SIG-M5 (cell line): ENCODE measurements at places on chromosomes 5 and 9.

DNA sequence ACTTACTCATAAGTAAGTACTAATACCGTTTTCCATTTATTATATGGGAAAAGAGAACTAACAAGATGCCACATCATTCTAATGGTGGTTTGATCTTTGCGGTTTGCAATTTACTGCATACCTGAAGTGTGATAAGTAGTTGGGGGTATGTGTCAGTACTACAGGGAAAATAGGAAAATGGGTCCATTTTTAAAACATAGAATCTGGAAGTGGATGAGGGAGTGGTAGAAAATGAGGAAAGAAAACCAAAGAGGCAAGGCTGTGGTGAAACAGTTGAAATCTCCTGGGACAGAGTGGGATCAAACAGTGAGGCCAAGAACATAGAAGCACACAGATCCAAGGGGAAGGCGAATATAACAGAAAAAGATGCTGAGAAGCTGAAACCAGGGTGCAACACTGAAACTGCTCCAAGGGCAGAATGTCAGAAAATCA lies 6.7 kb downstream of the ADAMTSL1 start:
- no peak for DNase-seq

DNA sequence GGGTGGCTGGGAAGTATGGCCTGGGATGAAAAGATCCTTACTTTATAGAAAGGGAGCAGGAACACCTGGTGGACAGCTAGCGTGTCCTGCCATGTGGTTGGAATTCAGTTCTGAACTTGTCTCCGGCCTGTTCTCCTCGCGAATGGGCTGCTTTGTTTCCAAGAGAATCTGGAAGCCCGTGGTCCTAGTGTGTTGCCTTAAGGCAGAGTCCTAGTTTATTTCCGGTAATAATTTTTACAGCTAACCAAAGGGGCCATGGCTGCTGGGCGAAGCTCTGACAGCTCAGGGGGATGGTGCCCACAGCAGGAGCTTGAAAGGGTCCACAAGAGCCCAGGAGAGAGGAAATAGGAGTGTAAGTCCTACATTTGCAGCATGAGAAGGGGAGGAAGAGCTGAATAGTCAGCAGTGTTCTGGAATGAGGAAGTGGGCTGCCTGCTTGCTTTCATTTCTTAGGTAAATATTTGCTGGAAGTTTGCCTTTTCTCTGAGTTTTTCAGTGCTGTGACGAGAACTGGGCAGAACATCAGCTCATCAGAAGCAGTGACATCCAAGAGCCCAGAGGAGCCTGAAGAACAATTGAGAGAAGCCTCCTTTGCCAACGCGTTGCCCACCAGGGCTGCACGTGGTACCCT lies 13.1 kb upstream of the IGFBPL1 start:
- no peak for DNase-seq

DNA sequence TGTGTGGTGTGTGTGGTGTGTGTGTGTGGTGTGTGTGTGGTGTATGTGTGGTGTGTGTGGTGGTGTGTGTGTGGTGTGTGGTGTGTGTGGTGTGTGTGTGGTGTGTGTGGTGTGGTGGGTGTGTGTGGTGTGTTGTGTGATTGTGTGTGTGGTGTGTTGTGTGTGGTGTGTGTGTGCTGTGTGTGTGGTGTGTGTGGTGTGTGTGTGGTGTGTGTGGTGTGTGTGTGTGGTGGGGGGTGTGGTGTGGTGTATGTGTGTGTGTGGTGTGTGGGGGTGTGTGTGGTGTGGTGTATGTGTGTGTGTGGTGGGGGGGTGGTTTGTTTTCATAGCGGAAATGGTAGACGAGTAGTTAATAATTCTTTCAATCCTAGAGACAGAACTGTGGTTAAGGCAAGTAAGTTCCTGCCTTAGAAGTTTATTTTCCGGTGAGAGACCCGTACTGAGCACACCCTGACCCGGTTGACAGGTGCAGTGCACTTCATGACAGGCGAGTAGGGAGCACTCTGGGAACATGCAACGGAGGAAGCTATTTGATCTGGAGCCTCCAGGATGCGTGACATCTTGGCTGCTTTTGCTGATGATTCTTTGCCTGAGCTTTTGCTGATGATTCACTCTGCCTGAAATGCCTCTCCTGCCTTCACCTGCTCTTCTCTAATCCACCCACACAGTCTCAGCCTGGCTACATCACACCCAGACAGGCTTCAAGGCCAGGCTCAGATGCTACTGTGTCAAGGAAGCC lies 21.7 kb upstream of the FAT2 start:
- DNase-seq, result no peak

DNA sequence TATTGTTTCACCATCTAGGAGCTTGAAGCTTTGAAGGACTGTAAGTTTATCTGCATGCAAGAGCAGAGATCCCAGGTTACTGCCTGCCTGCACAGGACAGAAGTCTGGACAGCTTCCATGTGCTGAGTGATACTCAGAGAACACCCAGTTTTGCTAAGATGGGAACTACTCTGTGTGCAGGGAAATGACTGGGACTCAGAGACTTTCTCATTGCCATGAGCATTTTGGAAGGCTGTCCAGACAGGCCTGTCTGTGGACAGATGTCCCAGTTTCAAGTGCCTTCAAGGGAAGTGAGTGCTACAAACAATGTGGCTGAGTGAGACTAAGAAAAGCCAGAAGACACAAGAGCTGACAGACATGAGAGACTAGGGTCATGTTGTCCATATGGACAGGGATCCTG lies 19.2 kb upstream of the ZNF131 start:
- no peak for DNase-seq

GRCh38 chr5:124662181-124662781 lies 84.2 kb downstream of the ZNF608 start:
- no peak for DNase-seq

- DNase-seq, result no peak
These were observed 432.4 kb upstream of the SMC2 start for GRCh38 chr9:103661663-103662062.

- no peak for DNase-seq
These were observed 1.2 kb upstream of the PURA start for GRCh38 chr5:140112685-140113179.

DNA sequence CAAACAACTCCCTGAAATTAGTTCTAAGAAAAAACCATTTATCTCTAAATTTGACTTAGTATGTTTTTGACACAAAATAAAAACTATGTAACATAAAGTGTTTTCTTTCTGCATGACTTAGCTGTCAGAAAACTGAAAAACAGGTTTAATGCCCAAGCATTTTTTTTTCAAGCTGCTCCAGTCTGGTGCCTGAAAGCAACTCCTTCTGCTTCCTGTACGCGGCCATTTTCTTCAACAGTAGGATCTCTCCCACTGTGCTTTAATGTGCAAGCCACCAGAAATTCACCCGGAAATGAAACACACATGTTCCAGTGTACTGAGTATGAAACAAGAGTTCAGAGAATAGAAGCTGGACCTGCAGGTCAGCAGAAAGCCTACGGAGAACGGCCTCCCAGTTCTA lies 161.2 kb downstream of the MED27 start:
- no peak for DNase-seq

DNA sequence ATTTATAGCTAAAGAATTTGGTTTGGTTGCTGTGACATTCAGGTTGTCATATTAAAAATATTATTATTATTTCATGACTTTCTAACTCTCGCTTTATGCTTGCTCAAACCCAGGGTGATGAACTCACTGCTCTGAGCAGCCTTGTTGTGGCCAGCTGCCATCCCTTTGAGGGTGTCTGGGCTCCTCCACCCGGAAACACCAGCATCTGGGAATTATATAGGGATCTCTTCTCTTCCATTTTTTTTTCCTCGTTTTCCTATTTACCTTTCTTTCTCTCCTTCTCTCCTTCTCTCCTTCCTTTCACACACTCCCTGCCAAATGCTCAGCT lies 355.8 kb upstream of the SMARCA2 start:
- no peak for DNase-seq

GRCh38 chr5:180648658-180649296 lies 623 bp downstream of the FLT4 start:
- DNase-seq, result no peak

DNA sequence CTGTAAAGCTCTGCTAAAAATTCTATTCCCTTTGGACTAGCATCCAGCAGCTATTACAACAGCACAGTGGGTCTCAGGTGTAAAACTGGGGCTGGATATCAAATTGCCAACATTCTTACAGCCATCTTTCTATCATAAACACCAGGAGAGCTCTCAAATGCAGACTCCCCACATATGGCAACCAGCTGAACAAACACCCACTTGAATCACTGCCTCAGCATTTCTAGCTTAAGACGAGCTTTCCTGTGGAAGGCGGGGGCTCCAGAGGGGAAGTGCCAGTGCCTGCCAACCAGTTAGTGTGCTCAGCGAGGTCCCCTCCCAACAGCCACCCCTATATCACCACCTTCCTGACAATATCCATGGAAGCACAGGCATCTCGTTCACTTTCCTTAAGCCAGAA lies 62.2 kb downstream of the IPPK start:
- no peak for DNase-seq

GRCh38 chr5:85375525-85375924 lies 990.8 kb upstream of the EDIL3 start:
- DNase-seq, result no peak

GRCh38 chr9:130755377-130756007 lies 61.9 kb downstream of the EXOSC2 start:
- no peak for DNase-seq

GRCh38 chr5:160333721-160334120 lies 21.4 kb upstream of the CCNJL start:
- peak; percentile 61 for DNase-seq

GRCh38 chr9:107637421-107638420 lies 148.2 kb upstream of the KLF4 start:
- no peak for DNase-seq

- DNase-seq, result no peak
These were observed 41.2 kb upstream of the COL15A1 start for GRCh38 chr9:98902516-98902915.

DNA sequence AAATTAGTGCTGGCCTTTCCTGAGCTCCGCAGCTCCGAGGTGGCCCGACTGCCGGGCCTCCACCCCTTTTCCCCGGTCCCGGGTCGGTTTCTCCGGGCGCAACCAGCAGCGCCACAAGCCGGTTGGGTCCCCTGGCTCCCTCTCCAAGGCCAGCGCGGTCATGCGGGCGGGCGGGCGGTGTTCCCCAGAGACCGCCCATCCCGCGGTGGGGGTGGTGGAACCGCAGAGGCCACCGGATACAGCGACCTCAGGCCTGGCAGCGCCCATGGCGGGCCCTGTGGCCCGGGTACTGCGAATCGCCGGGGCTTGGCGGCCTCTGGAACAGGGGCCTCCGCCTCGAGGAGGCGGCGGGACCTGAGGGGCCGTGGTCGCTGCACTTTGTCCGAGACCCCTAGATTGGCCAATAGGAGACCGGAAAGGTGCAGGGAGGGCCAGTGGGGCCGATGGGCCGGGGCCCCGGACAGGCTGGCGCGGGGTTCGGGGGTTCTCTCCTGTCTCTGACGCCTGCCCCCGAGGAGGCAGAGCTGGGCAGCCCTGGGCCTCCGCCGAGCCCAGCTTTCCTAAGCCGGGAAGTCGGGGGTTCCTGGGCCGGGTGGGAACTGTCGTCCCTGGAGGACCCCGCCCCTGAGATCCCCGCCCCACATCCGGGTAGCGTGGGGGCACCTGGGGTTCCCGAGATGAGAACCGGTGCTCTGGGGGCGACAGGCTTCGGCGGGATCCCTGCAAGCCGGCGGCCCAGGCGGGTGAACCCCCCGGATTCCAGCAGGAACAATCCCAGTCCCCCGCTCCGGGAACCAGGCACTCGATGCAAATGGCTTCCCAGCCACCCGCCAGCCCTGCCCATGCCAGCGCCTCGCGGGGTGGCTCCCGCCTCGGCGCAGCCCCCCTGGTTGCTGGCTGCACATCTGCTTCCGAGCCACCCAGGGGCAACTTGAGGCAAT lies 293.9 kb downstream of the ZSWIM6 start:
- no peak for DNase-seq

- DNase-seq, result no peak
These were observed 293 bp downstream of the CENPP start for GRCh38 chr9:92325991-92326500.

DNA sequence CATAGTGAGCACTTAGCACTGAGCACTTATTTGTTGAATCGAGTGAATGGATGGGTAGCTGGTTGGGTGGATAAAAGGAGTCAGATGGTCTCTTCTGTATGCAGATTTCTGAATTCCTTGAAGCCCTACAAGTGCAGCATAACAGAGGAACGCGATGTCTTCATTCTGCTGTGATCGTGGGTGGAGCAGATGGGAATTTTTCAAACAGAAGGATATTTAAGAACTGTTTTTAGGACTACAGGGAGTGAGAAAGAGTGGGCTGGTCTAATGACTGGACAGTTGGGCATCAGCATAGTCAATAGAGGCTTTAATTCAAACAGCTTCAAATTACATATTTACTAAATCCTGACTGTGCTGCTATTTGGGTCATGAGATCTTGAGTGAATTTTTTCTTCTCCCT lies 253.2 kb downstream of the CEMIP2 start:
- DNase-seq, result no peak

- DNase-seq, result no peak
These were observed 101.2 kb downstream of the DNAH5 start for GRCh38 chr5:13843175-13843846.

DNA sequence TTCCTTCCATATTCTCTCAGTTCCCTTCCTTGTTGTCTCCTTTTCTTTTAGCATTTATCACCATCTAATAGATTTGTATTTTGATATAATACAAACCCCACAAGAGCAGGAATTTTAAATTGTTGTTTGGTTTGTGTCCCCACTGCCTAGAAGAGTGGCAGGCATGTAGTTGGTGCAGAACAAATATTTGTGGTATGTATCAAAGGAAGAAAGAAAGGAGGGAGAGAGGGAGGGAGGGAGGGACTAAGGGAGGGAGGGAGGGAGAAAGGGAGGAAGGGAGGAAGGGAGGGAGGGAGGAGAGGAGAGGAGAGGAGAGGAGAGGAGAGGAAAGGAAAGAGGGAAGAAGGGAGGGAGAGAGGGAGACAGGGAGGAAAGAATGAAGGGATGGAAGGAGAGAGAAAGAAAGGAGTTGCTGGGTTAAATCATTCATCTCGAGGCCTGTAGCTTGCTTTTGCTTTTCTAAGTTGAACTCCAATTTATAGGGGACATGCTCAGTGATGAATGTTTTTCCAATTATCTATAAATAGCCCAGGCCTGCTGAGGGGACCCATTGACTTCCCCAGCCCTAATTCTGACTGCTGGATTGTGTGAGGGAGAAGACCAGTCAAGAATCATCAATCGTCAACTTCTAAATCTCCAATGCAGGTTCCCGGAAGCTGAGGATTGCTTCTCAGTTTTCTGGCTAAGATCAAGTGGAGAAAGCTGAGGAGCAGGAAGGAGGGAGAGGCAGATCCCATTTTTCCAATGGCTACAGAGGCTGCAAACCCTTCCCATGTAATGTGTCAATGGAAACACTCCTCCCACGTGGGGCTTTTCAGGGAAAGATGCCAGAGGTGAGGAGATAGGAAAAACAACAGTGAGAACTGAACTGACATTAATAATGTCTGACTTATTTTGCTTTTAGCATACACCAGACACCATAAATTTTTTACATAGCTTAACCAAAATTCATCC lies 320.7 kb downstream of the ASTN2 start:
- no peak for DNase-seq

GRCh38 chr9:22682961-22683699 lies 236.5 kb downstream of the DMRTA1 start:
- no peak for DNase-seq

GRCh38 chr5:93589829-93590215 lies 6.8 kb downstream of the NR2F1 start:
- DNase-seq, result no peak
